NCI-H2171 (cell line): ENCODE measurements at places on chromosomes 7 and 10.

GRCh38 chr10:50805981-50806622 is 66.4 kb downstream of the ASAH2B start:
- DNase-seq: no peak

GRCh38 chr10:91163269-91163868 is 57.1 kb upstream of the PCGF5 start:
- DNase-seq: peak; percentile 27

- DNase-seq: no peak
These were observed 254.6 kb downstream of the TSPAN12 start for GRCh38 chr7:120603366-120603765.

GRCh38 chr7:111074071-111074747 is 16.7 kb upstream of the LRRN3 start:
- DNase-seq: no peak

GRCh38 chr10:133292919-133293809 is 15.5 kb downstream of the TUBGCP2 start:
- DNase-seq: no peak

DNA sequence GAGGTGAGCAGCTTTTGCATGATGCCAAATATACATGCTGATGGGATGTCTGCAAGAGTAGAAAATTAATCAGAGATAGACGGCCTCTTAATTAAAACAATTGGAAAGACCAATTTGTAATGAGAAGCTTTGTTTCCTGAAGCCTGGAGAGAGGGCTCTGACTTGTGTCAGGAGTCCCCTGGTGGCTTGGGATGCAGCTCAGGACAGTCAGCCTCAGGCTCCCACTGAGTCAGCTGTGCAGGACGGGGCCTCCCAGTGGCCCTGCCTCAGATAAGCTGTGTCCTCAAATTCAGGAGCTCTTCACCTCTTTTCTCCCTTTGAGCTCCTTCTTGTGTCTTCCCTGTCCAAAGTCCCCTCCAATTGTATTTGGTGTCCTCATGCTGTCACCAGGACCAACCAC is 438.9 kb upstream of the PODXL start:
- no peak for DNase-seq

GRCh38 chr10:74289951-74290350 is 138.9 kb downstream of the ADK start:
- DNase-seq: no peak

DNA sequence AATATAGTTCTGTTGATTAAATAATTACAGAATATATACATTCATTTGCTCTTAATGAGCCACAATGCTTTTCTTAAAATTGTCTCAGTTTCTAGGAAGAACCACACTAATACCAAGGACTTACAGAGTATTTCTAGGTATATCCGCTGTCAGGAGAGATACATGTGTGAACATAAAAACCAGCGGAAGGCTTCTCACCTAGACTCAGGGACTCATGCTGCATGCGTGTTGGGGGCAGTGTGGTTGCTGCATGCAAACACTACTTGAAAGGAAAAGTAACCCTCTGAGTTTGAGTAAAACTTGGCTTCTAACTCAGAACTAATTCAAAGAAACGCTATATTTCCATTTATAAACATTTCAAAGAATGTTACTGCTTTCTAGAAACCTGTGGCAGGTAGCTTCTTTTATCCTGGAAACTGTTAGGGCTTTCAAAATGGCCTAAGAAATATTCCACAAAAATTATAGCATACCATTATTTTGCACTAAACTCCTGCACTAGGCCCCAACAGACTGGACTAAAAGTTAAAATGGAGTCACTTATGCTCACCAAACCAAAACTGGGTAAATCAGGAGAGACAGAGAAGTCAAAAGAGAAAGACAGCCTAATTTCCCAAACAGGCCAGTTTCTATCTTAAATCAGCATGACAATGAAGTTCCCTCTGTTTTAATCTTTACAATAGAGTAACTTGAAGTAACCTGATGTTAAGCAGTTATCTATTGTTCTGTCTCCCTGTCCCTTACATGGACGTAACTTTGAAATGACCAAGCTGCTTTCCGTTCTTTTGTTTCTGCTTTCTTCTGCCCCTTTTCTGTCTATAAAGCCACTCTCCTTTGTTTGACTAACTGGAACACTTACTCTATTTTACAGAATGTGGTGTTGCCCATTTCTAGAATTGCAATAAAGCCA is 95.2 kb upstream of the FAM133B start:
- DNase-seq: no peak

DNA sequence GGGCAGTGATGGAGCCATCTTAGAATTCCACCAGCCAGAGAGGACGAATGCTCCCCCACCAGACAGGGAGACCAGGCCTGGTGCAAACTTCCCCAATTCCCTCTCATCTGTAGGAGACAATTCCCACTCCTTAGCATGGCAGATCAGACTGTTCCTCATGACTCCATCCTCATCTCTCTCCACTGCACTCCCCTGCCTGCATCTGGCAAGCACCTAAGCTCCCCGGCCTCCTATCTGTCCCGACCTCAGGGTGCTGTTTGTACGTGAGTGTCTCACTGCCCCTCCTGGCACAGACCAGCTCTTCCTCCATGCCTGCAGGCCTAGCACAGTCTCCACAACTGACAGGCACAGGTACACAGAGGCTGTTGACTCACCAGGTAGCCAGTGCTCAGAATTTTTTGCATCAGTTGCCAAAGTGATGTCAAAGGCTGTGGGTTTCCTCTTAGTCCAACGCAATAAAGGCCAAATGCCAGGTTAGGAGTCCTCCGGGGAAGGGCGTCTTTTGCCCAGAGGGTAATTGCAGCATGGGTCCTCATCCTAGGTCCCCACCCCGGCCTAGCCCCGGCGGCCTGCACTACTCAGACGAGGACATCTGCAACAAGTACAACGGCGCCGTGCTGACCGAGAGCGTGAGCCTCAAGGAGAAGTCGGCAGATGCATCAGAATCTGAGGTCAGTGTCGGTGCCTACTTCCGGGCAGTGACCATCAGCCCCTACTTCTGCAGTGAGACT is 436.8 kb upstream of the FOXK1 start:
- DNase-seq: no peak

GRCh38 chr7:117531595-117532244 is 51.9 kb downstream of the CFTR start:
- no peak for DNase-seq

GRCh38 chr10:108861181-108861754 is 1062.0 kb downstream of the XPNPEP1 start:
- no peak for DNase-seq

DNA sequence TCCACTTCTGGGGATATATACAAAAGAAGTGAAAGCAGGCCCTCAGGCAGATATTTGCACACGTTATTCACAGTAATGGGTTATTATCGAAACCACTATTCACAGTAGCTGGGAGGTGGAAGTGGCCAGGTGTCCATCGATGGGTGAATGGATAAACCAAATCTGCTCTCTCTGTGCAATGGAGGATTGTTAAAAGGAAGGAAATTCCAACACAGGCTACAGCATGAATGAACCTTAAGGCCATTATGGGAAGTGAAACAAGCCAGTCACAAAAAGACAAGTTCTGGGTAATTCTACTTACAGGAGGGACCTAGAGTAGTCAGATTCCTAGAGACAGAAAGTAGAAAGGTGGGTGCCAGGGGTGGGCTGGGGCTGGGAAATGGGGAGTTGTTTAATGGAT is 48.5 kb upstream of the BHLHA15 start:
- DNase-seq: no peak

DNA sequence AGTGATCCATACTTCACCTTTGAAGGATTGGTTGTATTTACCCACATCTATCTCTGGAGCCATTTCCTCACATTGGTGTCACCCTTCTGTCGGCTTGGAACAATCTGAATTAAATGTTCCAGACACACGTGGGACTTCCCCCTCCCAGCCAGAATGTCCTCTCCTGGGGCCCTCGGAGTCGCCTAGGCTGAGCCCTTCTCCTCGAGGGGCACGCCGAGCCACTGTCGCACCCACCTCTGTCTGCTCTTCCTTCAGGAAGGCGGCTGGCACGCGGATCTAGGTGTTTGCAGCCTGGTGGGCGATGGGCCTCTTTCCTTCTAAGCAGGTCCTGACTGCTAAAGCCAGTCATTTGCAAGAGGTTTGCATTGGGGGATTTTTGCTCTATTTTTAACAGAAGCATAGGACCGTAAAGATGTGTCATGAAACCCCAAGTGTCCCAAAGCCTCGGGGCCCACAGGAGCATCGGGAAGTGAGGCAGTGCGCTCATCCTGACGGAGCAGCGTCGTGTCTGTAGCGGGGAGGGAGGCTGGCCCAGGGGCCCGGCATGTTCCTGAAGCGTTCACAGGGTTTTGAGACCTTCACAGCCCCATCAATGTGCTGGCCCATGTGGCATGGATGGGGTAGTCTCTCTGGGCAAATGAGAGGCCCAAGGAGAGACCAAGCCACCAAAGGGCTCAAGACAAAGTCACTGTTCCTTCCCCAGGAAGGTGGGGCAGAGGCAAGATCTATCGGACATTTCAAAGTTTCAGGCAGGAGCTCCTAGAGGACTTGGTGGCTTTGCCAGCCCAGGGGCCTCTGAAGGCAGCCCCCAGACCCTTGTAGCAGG is 86.7 kb downstream of the RGS10 start:
- no peak for DNase-seq
